Upper lobe of left lung (tissue), 6 donors: ENCODE measurements at places on chromosomes 5 and 9. TPM values are rescaled to one million over a fixed set of nuclear protein-coding genes. Genes with fewer than 3 reads are reported as not detected.
A peak's percentile ranks its signal among the peaks of the same experiment; 100 is the strongest.

DNA sequence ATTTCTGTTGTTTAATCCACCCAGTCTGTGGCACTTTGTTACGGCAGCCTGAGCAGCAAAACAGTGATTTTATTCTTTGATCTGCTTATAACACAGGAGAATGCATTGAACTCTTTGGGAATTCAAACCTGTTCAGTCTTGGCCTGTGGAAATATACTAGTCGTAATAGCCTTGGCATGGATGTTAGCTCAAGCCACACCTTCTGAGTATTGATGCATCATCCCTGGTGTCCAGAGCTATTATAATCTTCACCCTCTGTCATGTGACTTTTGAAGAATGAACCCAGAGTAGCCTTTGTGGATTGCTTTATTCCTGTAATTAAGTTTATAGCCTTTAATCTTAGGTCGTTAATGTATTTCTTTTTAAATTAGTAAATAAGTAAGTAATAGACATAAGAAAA, 50.8 kb upstream of the TEX48 start:
- no peak for DNase-seq

The TLX3 gene
- total RNA-seq = not detected

- DNase-seq = no peak
Observed at GRCh38 chr9:129910628-129911567, 75.6 kb downstream of the USP20 start.

DNA sequence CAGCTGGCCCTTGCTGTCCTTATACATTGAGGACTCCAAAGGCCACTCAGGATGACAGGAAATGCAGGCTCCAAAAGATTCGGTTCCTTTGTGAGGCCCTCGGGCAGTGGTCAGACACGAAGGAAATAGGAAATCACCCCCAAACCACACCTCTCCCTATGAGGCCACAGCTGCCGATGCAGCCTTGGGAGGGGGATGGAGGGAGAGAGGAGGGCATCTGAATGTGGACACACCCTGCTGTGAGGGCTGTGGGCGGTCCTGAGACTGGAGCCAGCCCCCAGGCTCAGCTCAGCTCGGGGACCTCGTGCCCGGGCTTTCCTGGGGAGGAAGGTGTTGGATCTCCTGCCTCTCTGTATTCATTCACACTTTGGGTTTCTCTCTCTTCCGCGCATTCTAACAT, 2.7 kb upstream of the CLPTM1L start:
- DNase-seq = no peak

The TEK gene
- total RNA-seq = 46.7 TPM

DNA sequence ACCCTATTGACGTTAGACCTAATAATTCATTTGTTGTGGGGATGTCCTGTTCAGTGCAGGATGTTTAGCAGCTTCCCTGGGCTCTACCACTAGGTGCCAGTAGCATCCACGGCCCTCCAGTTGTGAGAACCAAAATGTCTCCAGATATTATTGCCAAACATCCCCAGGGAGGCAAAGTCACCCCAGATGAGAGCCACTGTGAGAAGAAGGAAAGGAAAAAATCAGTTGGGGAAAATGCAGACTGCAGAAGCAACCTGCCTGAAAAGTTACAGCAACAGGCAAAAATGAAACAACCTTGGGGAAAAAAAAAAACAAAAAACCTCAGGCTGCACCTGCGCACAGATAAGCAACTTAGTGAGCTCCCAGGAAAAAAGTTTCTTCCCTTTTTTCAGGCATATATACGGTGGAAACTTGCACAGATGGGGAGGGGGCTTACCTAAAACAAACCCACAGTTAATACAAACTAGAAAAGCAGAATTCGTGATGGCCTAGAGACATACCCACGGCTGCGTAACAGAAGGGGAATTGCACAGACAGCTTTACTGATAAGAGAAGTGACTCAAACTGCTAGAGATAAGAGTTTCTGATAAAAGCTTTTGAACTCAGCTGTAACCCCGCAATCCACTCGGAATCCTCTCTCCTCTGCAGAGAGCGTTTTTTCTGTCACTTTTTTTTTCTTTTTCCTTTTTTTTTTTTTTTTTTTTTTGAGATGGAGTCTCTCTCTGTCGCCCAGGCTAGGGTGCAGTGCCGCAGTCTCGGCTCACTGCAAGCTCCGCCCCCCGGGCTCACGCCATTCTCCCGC, 29.8 kb upstream of the FBP1 start:
- peak; percentile 71 for DNase-seq

- no peak for DNase-seq
Observed at GRCh38 chr9:117232281-117232680, 182.6 kb downstream of the ASTN2 start.

The FOXD4L4 gene
- 0.31 TPM for total RNA-seq

The CAVIN4 gene
- total RNA-seq = 0.44 TPM

DNA sequence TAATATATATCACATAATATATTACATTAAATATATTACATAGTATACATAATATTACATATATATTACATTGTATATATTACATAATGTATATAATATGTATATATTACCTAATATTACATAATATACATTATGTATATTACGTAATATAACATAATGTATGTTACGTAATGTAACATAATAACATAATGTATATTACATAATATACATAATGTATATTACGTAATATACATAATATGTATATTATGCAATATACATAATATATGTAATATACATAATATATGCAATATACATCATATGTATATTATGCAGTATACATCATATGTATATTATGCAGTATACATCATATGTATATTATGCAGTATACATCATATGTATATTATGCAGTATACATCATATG, 19.1 kb downstream of the CYLC2 start:
- no peak for DNase-seq

- no peak for DNase-seq
Observed at GRCh38 chr9:128933731-128934130, 12.9 kb downstream of the PHYHD1 start.

The SPAAR gene
- total RNA-seq = 19.9 TPM

The PTGS1 gene
- total RNA-seq = 9.6 TPM
